ENCODE measurements at places on chromosomes 7 and 10.

DNA sequence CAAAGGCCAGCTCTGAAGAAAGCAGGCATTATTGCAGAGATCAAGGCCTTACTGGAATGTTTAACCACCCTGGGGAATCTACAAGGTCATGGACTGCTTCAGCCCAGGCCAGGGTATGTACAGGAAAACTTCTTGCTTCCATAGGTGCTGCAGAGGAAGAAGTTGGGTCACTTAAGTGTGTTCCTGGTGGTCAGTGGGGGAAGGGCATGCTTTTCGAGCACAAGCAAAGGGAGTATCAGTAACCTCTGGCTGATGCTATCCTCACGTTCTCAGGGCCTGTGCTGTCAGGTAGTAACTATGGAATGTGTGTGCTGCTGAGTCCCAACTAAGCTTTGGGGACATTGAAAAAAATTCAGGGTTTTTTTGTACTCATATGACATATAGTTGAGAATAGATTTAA is 234.0 kb upstream of the SP4 start:
- no peak for DNase-seq

DNA sequence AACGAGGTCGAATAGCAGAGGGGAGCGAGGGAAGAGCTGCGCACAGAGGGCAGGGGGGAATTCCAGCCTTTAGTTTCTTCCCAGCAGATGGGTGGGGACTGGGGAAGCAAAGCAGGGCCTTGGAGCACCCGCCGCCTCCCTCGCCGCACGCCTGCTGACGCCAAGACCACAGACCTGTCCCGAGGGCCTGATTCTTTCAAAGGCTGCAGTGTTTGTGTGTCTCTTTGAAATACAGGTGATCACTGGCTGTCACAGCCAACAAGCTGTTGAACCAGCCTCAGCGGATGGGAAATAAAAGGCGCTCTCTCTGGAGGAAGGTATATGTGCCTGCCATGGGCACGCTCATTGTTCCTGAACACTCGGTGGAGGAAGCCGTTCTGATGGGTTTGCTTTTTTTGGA is 119.3 kb downstream of the FAM53B start:
- DNase-seq, result no peak

DNA sequence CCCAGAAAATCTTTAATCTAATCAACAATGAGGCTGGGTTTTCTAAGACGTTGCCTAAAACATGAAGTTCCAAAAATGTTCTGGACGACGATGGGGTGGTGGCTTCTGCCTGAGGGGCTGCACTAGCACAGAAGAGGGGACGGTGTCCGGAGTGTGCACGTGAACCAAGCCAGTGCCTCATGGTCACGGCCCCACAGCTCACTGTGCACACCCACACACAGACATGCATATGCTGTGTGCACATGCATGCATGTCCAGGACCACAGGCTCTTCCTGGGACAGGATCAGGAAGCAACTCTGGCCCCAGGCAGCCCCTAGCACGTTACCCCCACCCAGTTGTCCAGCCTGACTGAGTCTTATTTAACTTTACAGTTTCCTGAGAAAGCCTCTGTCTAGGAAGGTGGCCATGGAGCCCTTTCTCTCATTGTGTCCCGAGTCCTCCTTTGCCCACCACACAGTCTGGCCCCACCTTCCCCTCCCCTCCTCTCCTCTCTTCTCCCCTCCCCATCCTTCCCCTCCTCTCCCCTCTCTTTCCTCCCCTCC is 100.8 kb downstream of the DNAJB6 start:
- DNase-seq, result no peak

DNA sequence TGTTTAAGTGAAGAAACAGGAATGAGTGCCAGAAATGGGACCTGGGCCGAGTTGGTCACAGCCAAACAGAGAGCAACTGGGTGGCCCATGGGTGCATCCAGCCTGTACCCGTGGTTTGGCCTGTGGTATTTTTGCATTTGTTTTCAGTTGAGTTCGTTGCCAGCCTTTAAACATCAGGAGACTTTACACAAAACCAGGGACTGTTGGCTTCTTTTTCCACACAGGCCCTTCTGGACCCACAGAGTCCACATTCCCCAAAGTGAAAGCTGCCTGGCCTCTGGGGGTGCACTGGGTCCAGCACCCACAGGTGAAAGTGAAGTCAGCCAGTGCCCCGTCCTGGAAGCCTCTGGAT is 54.1 kb upstream of the TNS3 start:
- no peak for DNase-seq

DNA sequence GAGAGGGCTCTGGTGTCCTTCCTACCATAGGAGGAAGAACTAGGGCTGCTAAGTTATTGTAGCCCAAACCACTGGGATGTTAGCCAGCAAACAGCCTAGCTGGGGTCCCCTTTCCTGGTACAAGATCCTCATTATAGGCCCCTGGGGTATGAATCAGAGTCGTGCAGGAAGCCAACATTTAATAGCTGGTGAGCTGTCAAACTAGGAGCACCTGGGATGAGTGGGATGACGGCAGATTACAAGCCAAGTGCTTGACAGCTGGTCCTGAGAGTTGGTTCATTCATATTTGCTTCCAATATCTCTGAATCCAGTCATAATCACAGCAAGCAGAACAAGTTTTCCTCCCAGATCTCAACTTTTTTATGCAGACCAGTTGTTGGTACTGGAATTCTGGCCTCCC is 25.1 kb upstream of the DNAJB12 start:
- DNase-seq, result no peak

GRCh38 chr7:24175603-24176002 is 108.4 kb upstream of the NPY start:
- no peak for DNase-seq

DNA sequence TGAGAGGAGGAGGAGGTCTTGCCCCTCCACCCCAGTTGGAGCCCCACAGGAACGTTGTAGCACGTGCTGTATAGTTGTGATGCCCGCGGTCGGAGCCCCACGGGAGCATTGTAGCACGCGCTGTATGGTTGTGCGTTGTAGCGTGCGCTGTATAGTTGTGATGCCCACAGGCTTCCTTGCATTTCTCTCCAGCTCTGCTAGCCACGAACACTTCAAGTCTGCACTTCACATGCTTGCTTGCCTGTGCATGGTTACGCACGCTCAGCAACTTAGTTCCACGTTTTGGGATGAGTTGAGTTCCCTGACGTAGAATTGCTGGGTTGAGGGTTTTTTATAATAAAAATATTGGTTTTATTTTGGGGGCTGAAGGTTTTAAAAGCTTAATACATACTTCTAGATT is 41.6 kb downstream of the DNAJB6 start:
- DNase-seq, result no peak

- DNase-seq, result no peak
Observed at GRCh38 chr10:436911-437665, 252.4 kb downstream of the DIP2C start.

- no peak for DNase-seq
Observed at GRCh38 chr7:26193432-26194207, 6.9 kb downstream of the HNRNPA2B1 start.

GRCh38 chr7:149692557-149692982 is 80.8 kb downstream of the ZNF467 start:
- no peak for DNase-seq

- no peak for DNase-seq
Observed at GRCh38 chr10:100907175-100907574, 5.6 kb upstream of the SLF2 start.

- no peak for DNase-seq
Observed at GRCh38 chr10:117492504-117492903, 50.0 kb upstream of the EMX2 start.

- DNase-seq, result no peak
Observed at GRCh38 chr7:89623018-89623672, 531.1 kb upstream of the STEAP1 start.

- DNase-seq, result peak; percentile 46
Observed at GRCh38 chr7:130899638-130900401, 165.8 kb upstream of the KLF14 start.

GRCh38 chr10:70828923-70829322 is 13.2 kb downstream of the SGPL1 start:
- no peak for DNase-seq

DNA sequence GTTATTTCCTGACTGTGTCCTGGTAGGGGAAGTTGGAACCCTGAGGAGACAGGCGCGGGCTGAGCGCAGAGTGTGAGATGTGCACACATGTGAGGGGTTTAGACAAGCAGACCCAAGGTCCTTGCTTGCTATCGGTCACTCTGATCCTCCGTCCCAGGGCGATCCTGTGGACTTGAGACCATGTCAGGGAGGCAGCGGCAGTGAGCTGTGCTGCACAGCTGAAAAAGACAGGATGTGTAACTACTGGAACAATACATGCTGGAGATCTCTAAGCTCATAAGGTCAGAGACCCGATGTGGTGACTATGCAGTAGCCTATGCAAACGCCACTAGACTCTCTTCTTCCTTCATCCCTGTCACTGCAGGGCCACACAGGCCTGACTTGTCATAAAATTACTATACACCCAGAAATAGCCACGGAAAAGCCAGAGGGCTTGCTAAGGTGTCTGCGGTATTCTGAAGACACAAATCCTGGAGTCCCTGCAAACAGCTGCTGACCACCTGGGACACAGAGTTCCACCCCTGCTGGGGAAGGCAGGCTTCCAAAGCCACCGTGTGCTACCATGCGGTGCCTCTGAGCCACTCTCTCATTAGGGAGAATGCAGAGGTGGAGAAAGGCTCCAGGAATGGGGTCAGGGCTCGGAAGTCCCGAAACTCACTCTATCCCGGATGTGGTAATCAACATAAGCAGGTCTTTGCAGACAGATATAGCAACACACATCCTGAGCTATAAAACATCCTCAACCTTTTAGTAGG is 91.1 kb upstream of the DDC start:
- DNase-seq, result no peak

GRCh38 chr7:69687739-69688433 is 89.6 kb downstream of the AUTS2 start:
- DNase-seq, result no peak

- DNase-seq, result peak; percentile 49
Observed at GRCh38 chr7:114922026-114922651, at the start of gene MDFIC. Gene MDFIC, plus strand, starts transcription at chr7:114922094. Its CDS starts 940 bp downstream, at chr7:114923034.

- DNase-seq, result no peak
Observed at GRCh38 chr7:55335151-55335550, 30.0 kb upstream of the LANCL2 start.

DNA sequence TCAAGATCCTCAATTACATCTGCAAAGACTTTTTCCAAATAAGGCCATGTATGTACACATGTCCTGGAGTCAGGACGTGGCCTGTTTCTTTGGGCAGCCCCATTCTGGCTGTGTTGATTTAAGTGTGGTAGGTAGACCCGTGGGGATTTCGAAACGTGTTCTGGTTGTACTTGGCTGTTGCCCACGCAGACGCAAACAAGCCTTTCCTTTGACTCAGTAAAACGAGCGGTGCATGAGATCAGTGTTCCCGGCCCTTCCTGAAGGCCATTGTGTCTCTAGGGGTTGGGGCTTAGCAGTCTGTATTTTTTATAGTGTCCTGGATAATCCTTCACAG is 64.8 kb upstream of the DNAJB6 start:
- DNase-seq, result no peak

DNA sequence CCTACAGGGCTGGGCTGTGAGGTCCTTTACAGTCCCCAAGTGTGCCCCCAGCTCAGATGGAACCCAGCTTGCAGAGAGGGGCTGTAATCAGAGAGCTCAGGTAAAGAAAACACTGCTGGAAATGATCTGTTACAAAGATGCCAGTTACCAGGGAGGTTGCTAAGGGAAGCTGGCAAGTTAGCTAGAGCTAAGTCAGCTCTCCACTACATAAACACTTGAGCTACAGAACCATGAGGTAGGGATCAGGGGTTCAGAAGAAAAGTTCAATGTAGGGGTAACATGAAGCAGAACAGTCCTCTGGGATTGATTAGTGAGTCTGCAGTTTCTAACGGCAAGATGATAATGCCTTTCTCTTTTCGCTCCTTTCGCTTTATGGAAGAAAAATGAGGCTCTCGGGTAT is 53.1 kb upstream of the TM9SF3 start:
- DNase-seq, result no peak

GRCh38 chr10:98076086-98076485 is 45.7 kb upstream of the CRTAC1 start:
- no peak for DNase-seq

DNA sequence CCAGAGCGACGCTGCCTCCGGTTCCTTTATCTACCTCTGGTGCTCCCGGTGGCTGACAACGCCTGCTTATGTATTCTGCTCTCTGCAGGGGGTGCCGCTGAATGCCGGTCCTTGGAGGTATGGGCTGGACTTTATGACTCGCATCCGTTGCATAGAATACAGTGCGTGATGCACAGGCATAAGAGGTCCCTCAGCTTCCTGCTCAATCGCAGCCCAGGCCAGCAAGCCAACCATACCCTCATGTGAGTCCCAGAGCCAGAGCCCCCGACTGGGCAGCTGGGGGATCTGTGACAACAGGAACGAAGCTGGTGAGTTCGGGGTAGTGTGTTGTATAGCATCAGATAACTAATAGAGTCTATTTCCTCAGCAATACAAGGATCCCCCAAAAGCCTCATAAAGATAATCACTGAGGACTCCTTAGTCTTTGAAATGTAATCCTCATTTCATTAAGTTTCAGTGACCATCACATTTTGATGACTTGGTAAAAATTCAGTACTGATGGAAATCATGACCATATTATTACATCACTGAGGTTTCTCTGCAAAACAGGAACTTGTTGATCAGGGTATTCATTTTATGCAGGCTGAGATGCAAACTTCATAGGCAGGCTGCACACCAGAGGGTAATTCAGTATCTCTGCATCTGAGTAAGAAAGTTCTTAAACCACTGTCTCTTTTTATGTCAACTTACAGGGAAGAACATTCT is 607.8 kb downstream of the PTPRN2 start:
- no peak for DNase-seq

DNA sequence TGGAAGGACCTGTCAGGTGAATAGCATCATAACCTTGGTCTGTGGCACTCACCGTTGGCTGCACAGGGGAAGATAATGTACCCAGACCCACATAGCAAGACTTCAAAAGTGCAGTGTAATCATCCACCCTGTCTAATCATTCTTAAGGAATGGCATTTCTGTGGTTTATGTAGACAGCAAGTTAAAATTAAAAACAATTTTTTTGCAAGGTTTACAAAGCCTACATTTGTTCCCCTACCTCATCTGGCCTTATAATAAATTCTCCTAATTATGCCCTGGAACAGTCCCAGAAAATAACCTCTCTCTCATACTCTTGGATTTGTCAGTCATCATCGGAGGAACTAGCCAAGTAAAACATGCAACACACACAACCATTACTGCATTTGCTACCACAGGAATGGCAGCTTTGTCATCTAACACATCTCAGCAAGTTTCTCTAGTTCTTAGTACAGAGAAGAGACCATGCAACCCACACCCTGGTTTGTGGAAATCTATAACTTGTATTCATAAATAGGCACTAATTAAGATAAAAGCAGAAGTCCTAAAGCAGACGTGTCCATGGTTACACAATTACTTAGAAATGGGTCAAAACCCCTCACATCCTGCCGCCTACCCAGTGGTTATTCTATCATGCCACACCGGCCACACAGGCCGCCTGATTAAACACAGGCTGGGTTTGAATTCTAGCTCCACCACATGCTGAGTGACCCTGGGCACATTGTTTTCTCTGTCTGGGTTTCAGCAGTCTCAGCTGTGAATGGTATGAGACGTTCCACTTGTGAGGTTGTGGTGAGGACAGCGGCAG is 19.1 kb downstream of the ABLIM1 start:
- peak; percentile 54 for DNase-seq

DNA sequence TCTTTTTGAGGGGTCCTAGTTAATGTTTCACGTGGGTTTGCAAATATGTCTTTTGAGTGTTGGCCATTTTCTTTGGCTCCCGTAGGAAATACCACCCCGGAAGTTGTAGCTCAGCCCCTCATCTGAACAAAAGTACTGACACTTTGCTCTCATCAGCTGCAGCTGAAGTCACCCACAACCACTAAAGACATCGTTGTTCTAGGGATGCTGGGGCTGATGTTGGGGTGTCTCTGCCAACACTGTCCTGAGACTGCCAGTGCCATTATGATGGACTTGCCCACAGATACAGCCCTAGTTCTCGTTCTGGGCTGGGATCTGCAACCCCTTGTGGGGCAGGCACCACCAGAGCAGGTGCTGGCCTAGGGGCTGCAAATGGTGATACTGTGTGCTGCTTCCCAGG is 82.6 kb upstream of the ARHGAP21 start:
- no peak for DNase-seq
